ENCODE measurements at places on chromosomes 2 and 18.

DNA sequence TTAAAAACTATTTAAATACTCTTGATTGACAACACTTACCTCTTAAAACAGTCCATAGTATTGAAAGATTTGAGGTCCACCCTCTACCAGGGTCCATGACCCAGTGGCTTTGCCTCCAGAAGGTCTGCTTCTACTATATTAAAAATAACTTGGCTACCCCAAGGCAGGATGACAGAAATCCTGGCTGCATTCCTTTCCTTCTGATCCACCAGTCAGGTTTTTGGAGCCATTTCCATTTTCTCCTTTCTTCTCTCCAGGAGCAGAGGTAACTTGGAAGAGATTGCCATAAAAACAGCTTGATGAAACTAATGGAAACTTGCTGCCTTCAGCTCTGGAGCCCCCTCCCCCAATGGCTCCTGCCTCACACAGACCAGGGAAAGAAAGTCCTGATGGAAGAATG lies 2.6 kb upstream of the FAM171B start:
- no peak for DNase-seq

- no peak for DNase-seq
These were observed 135.3 kb downstream of the RTP5 start for GRCh38 chr2:242004902-242005230.

- no peak for DNase-seq
These were observed 19.1 kb downstream of the HDAC4 start for GRCh38 chr2:239381709-239382134.

DNA sequence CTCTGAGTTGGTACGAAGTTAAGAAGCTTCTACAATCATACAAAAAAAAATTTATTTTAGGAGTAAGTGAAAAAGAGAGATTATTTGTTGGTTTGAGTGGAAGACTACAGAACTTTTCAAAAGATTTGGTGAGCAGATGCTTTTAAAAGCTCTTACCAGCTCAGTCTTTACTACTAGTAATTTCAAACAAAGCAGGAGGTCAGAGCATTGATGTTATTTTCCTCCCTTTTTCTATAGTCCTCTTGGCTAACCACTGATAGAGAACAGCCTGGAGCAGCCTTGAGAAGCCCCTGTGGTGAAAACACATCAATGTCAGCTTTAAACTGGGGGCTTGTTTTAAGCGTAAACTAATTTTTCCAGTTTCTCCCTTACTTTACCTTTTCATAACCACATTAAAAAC lies 559.3 kb upstream of the CDH2 start:
- no peak for DNase-seq

DNA sequence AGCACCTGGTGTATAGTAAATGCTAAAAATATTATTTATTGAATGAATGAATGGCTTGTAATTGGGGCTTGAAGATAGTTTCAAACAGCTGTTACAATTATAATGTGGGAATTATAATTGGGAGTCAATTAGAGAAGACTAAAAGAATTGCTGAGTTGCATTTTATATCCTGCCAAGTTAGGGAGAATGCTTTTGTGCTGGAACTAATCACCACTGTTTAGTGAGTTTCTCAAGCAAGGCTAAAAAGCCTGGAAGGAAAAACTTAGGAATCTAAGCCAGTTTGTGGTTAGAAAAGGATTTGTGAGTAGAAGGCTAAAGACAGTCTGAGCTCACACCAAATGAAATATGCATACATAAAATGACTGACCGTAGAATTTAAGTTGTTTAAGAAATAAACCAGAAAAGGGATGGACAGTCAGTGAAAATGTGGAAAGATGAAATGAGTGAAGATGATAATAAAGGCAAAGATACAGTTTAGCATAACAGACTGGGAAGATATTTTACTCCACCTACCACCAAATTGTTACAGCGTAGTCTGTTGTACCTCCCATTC lies 647.7 kb upstream of the FSHR start:
- DNase-seq = no peak

DNA sequence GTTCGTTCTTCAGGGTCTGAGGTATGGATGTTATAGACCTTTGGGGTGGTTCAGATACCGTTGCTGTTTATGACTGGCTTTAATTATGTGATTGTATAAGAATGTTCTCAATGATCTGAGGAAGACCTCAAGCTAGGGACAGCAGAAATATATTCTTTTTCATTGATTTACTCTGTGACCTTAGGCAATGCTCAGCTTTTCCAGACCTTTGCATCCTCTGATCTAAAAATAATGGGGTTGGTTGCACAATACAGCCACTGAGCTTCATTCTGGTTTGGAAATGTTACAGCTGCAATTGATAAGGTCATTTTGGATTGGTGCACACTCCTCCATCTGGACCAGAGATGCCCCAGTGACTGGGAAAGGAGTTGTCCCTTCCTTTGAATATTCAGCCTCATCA lies 17.2 kb upstream of the CABYR start:
- no peak for DNase-seq

GRCh38 chr2:234950730-234951663 lies 820 bp upstream of the SH3BP4 start:
- no peak for DNase-seq
